ENCODE measurements at places on chromosomes 7 and 10.
A peak's percentile ranks its signal among the peaks of the same experiment; 100 is the strongest.

GRCh38 chr10:8113616-8114015 is 59.1 kb downstream of the GATA3 start:
- DNase-seq: no peak

DNA sequence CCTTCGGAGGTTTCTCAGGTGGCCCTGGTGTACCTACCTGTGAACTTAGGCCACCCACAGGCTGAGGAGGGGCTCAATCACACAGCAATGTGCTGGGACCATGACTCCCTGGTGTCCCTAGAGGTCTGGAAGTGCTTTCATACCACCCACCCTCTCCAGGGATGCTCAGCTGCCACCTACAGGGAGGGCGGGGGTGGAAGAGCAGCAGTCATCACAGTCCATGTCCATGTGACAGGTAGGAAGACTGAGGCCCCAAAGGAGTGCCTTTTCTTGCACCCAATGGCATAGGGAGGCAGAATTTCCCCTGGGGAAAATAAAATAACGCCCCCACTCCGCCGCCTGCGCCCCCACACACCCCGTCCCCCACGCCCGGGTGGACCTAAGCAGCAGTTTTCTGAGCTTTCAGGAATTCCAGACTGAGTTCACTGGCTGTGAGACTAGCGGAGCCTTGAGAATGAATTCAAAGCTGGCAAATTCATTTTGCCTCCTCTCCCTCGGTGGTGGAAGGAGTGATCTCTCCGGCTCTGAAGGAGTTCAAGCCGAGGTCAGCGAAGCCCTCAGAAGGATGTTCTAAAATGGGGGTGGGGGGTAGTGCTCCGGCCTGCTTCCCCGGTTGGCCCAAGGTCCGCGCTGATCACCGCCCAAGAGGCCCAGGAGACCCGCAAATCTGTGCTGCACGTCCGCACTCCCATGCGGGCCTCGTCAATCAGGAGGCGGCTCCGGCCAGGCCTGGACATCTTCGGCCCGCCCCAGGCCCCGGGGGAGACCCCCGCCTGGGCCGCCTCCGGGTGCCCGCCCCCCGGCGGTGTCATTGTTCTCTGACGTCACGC is 2.1 kb upstream of the ZMIZ1 start:
- DNase-seq: no peak

GRCh38 chr10:121405549-121405948 is 192.7 kb downstream of the FGFR2 start:
- no peak for DNase-seq

GRCh38 chr10:68550747-68551411 is 9.3 kb upstream of the TET1 start:
- peak; percentile 80 for DNase-seq

DNA sequence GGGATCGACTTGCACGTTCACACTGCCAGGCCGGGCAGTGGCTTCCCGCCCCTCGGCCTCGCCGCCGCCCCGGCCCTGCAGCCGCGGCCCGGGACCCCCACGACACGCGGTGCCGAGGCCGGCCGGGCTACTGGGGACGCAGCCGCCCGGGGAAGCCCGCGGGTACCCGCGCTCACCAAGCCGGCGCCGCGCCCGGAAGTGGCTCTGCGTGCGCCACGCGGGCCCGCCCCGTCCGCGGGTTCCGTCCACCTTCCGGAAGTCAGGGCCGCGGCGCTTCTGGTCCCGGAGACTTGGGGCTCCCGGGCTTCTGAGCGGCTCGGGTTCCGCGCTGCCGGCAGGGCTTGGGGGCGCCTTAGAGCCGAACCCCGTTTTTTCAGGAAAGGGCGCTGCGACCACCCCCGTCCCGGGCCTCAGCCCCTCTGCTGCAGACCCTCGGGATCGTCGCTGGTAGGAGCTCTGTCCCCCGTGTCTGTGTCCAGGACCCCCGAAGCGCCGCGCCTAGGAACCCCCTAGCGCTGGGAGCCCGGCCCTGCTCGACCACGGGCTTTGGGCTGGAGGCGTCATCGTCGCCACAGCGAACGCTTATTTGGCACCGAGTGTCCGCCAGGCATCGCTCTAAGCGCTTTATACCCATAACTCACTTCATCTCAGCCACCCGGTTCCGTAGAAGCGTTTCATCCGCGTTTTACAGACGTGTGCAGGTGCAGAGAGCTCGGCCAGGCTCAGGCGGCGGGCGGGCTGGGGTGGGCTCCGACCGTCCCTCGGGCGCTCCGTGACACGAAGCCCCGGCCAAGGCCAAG is at the start of gene PSMG3:
PSMG3 (minus strand) TSS at position 200 of the 800 bp plus-strand sequence. CDS start 693 bp downstream, outside the sequence.
- DNase-seq: no peak

DNA sequence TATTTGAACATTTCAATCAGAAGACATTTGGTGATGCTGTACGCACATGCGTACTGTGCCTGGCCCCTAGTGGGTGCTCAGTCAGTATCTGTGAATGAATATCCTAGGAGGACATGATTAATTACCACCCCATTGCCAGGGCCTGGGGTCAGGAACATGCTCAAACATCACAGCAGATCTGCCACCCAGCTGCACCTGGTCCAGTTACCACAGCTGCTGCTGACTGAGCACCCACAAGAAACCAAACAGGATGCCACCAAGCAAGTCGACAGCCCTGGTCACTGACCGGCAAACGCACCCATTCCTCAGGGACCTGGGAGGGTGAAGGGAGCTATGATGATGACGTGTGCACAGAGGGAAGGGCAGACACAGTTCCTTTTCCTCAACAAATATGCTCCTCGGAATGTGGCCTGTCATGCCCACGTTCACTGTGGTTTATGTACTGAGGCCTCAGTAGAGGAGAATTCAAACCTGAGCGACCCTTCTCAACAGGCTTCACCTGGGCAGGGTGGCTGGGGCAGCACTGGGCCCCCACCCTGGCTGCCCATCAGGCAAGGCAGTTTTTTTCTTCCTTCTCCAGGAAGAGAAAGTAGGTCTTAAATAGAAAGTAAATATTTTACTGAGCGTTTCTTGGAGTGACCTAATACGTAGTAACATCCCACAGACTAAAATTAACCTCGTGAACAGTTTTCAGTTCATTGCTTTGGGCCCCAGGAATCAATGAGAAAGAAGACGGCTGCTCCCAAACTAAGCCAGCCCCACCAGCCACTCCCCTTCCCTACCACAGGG is 13.4 kb downstream of the CTBP2 start:
- no peak for DNase-seq

DNA sequence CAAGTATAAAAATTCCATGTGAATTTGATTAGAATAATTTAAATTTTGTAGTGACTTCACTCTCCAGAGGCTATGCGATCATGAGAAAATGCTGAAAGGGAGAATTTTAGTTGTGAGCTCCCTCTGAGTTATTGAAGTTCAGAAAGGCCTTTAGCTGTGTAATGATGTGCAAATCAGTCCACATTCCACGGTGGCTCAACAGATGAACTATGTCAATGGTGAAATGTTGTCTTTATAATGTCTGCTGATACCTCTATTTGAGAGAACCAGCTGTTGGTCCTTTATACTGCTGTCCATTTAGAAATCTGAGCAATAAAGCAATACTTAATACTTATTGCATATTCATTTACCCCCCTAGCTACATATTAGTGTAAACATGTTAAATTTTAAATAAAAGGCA is 7.1 kb upstream of the ITGB8 start:
- DNase-seq: no peak

- no peak for DNase-seq
Observed at GRCh38 chr10:77649333-77650331, 12.0 kb upstream of the KCNMA1 start.

- no peak for DNase-seq
Observed at GRCh38 chr10:43200538-43201390, 62.5 kb downstream of the CSGALNACT2 start.

DNA sequence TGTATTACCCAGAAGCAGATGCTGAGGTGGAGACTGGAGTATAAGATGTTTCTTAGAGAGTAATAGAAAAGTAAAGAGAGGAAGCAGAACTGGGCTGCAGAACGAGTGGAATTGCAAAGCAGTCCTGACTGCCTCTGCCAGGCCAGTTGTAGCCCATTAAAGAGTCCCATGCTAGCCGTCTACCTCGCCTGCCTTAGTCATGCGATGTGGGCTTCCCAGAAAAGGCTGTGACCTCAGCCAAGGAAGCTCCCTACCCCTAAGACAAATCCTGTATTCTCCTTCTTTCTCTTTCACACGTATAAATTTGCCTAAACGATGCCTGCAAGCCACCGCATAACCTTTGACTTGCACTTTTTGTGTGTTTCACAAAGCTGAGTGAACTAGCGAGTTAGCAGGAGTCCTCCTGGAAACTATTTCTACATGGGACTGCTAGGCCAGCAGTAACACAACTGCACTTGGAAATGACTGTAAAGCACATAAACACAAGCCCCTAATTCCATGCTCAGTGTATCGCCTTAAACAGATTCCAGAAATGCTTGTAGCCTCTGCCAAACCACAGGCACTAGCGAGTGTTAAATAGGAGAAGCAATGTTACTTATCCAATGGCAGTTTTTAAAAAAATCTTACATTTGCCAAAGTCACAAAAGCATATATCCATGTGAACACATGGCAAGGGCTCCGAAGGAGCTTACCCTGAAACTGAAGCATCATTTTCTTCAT is 47.4 kb upstream of the GNAI1 start:
- peak; percentile 20 for DNase-seq

DNA sequence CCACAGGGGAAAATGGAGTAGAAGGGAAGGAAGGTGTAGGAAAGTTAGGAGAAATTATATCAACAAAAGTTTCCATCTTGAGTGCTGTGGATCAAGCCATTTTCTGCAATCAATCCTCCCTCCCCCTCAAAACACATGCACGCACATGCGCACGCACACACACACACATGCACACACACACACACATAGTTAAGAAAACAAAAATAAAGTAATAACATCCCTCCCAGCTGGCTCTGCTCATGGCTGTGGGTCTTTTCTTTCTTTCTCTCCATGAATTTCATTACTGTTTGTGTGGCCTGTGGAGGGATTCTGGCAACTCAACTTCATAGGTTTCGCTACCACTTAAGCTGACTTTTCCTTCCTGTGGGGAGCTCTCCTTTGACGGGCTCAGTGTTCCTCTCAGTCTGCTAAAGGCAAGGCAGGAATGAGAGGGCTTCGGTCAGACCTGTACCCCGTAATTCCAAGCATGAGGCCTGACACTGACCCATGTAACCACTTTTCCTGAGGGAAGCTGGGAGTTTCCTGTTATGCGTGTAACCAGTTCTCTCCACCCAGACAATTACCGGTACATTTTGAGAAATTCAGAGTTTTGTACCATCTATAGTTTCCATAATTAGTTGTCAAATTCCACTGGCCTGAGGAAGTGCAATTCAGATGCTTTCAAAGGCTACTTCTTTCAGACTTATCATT is 79.8 kb downstream of the ZNF92 start:
- DNase-seq: no peak

DNA sequence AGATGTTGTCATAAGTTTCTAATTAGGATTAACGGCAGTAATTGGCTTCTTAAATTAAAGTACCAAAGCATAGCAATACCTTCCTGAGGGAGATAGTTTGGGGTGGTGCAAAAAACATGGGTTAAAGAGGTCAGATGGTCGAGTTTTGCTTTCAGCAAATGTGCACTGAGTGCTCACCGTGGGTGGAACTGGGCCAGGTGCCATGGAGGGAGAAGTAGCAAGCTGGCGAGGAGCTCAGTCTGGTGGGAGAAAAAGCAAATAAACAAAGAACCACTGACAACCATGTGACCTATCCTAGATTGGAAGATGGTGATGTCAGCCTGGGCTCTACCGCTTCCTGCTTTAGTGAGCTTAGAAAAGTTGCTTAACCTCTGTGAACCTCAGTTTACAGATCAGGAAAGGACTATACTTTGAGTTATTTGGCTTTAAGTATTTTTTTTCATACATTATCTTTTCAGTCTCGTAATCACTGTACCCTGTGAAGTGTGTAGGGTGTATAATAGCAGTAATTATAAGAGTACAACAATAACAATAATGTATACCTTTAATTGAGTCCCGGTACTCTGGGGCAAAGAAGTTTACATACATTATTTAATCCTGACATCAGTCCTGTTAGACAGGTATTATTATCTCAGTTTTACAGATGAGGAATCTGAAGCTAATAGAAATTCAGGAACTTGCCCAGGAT is 69.0 kb upstream of the PDCD4 start:
- peak; percentile 72 for DNase-seq

DNA sequence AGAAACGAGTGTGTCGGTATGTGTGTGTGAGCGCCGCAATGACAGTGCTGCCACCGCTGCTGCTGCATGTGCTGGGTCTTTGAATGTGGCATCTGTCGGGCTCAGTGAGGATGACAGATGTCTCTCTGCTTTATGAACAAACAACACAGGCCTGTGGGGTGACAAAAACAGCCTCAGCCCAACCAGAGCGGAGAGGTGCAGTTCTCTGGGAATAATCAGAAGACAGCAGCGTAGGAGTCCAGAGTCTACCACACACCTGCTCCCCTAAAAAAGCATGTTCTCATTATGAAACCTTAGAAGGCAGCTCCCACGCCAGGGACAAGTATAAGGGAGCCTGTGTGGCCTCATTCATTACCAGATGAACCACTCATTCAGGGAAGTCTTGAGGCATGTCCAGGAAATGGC is 278.3 kb downstream of the KCNMA1 start:
- no peak for DNase-seq

GRCh38 chr7:154953006-154953684 is 49.8 kb downstream of the PAXIP1 start:
- peak; percentile 20 for DNase-seq

GRCh38 chr10:75530299-75530698 is 98.9 kb downstream of the LRMDA start:
- no peak for DNase-seq

DNA sequence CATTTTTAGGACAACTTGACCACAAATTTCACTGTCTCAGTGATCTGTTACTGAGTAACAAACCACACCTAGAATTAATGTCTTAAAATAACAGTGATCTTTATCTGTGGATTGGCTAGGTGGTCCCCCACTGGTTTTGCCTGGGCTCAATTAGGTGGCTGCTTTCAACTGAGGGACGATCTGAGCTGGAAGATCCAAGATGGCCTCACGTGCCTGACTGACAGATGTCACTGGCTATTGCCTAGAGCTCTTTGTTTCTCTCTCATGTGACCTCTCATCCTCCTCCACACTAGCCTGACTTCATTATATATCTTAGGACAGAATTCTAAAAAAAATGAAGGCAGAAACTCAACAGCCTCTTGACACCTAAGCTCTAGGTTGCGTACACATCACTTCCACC is 59.7 kb downstream of the HACD1 start:
- DNase-seq: no peak

Measured in HFF-Myc (cell line).